Forelimb muscle (tissue), 1 donor: ENCODE measurements at places on chromosomes 3 and 15.

DNA sequence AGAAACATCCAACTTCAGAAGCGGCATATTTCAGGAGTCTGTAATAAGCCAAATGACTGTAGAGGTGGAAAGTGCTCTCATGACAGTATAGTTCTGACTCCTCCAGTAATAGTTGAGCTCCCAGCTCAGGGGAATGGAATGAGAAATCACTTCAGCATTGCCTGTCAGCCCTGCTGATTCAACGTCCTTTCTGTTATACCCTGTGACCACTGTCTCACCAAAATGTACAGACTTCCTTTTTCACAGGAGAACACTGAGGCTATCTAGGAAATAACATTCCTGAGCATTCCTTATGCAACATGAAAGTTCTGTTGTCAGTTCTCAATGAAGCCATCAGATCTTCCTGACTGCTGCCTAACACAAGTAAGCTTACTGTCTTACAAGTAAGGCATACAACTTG, 284.5 kb upstream of the MME start:
- no peak for DNase-seq

GRCh38 chr3:121758727-121759450, 9.3 kb upstream of the GOLGB1 start:
- no peak for DNase-seq

DNA sequence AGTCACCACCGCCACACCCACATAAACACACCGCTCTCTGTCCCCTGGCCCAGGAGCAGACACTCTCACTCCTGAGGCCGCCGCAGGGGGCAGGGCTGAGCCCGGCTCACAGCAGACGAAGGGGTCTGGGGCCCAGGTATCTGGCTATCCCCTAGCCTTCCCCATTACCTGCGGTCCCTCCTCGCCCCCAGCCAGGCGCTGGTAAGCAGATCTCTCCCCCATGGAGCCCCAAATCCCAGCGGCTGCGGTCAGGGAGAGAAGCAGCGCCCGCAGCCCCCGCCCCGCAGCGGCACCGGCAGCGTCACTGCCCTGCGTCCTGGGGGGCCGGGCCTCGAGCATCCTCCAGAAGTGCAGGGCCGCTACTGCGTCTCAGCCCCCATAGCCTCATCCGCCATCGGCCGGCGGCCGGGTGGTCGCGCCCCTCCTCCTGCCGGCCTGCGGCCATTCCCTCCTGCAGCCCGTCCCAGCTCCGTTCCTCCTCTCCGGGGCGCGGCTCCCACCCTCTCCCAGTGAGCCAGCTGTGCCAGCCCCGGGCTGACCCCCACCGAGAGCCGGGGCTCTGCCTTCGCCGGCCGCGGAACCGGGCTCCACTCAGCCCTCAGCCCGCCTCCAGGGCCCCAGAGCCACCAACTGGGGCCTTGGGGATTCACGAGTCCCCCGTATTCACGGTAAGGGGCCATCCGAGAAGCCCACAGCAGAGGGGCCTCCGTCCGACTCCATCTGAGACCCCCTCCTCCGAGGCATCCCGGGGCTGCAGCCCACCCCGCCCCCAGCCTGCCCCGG, 13.1 kb downstream of the TNK2 start:
- no peak for DNase-seq

- no peak for DNase-seq
These were observed 41.6 kb downstream of the FBN1 start for GRCh38 chr15:48603922-48604321.

DNA sequence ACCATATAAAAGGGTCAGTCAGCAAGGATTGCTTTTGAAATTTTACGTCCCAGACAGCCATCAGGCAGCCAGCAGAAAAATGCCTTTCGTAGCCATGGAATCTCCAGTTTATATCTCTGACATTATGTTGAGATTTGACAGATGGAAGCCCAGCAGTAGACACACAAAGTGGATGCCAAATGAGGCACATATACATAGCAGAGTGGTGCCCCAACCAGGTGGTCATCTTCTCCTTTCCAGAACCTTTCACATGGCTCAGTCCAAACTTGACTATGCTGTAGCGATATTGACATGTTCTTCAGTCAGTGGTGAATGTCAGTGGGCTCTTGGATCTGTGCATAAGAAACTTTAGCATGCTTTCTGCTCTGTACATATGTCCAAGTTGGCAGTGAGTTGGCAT, 123.3 kb upstream of the GBE1 start:
- DNase-seq, result no peak

GRCh38 chr15:88649753-88650551, 11.1 kb downstream of the ISG20 start:
- no peak for DNase-seq

DNA sequence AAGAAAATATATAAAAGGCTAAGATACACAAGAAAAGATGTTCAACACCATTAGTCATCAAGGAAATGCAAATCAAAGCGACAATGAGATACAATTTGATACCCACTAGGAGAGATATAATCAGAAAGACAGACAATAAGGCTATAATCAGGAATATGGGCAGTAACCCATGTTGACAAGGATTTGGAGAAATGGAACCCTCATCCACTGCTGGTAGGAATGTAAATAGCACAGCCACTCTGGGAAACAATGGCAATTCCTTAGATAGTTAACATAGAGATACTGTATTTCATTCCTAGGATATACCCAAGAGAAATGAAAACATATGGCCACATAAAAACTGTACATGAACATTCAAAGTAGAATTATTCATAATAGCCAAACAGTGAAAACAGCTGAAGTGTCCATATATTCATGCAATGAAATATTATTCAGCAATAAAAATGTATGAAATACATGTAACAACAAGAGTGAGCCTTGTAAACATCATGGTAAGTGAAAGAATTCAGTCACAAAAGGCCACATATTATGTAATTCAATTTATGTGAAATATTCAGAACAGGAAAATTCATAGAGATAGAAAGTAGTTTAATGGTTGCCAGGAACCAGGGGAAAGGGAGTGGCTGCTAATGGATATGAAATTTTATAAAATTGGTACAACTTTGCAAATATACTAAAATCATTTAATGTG, 18.2 kb upstream of the COL8A1 start:
- DNase-seq, result no peak

DNA sequence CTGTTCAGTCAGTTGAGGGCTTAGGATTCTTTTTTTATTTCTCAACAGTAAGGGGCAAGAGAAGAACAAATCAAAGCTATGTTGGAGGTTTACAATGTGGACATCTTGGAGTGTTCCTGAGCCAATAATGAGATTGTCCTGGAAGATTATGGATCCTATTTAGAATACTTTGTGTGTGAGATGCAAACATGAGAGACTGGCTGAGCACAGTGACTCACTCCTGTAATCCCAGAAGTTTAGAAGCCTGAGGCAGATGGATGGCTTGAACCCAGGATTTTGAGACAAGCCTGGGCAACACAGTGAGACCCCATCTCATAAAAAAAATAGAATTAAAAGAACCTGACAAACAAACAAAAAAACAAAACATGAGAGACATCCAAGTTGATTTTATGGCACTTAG, 351.6 kb downstream of the GAP43 start:
- no peak for DNase-seq

DNA sequence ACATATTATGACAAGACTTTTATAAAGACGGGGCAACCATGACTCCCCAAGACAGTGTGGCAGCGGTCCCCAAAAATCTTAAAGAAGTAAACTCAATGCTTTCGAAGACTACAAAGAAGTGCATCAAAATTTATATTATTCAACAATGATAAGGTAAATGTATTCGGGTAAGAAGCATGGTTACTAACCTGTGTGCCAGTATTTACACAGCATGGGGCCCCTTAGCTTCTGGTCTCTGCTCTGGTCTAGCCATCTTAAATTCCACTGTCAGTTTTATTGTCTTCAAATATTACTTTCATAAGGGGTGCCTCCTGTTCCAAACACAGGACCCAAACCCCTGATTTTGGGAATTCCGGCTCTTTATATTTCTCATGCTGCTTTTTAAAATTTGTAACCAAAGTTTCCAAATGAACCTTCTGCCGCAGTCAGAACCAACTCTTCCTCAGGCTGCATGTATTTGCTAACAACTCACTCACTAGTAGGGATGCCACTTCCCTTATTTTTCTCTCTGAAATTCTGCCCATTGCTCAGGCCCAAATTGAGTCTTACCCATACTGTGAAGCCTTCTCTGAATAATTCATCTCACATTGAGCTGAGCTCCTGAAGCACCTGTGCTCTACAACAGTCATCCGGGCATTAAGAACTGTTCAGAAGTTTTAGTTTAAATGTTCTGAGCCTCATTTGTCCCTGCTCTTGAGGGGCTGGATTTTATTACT, 1.2 kb downstream of the TTC23 start:
- DNase-seq, result no peak

GRCh38 chr3:195876297-195877064, 31.9 kb downstream of the TNK2 start:
- DNase-seq, result no peak

DNA sequence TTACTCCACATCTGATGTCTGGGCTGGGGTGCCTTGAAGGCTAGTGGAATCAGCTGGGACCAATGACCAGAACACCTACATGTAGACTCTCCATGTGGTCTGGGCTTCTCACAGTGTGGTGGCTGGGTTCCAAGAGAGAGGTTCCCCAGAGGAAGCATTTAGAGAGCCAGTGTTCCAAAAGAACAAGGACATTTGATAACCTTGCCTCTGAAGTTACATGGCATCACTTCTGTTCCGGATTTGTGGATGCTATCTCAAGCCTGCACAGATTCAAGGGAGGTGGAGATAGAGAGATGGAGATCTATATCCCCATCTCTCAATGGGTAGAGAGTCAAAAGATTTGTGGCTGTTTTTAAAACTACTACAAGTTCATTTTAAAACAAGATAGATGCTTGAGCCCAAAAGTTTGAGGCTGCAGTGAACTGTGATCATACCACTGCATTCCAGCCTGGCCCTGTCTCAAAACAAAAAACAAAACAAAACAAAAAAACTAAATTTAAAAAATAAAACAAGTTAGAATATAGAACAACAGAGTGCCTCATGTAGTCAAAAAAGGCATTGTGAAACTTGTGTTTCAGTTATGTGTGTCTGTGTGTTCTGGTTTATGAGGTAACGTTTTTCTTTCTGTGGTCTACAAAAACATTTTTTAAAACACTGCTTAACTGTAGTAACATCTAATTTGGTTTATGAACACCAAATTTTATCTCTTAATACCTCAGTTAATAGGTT, 44.8 kb downstream of the PDE8A start:
- DNase-seq, result no peak

- DNase-seq, result no peak
These were observed 133.7 kb downstream of the CHCHD6 start for GRCh38 chr3:126837773-126838172.
